ENCODE measurements at places on chromosomes 5 and 9.

GRCh38 chr9:79581388-79581787 is 9.6 kb downstream of the TLE4 start:
- no peak for DNase-seq

GRCh38 chr9:107446491-107446890 is 43.1 kb downstream of the KLF4 start:
- no peak for DNase-seq

DNA sequence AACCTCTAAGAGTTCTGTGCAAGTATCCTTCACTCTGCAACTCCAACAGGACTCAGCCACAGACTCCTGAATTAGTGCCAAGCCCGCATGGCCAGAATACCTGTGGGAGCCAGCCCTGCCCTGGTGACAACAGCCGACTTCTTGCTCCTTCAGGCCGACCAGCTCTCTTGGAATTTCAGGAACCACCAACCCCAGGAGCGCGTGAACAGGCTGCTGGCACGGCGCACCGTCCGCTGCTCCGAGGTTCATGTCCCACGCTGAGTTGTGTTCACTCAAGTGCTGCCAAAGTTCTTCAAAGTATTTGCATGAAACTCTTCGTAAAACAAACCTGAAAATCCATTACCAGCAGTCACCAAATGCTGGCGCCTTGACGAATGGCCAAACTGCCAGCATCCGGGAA is 232.8 kb downstream of the NR2F1-AS1 start:
- no peak for DNase-seq

DNA sequence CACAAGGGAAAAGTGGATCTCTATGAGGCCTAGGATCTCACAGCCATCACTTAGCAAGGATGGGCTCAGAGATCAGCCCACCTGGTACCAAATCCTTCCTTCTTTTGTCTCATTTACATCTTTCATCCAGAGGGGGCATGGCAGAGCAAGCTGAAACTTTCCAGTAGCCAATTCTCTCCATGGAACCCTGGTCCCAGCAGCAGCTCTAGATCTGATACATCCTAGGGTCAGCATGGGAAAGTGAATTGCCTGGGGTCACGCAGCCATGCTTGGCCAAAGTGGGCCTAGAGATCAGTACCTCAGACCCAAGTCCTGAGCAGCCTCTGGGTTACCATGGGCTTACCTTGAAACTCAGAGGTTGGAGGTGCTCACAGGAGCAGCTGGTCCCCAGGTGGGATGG is 170.5 kb downstream of the GABBR2 start:
- no peak for DNase-seq

GRCh38 chr9:11142965-11143738 is 530.4 kb upstream of the PTPRD start:
- DNase-seq = no peak

GRCh38 chr5:96703384-96703920 is 41.3 kb downstream of the CAST start:
- DNase-seq = peak; percentile 77

DNA sequence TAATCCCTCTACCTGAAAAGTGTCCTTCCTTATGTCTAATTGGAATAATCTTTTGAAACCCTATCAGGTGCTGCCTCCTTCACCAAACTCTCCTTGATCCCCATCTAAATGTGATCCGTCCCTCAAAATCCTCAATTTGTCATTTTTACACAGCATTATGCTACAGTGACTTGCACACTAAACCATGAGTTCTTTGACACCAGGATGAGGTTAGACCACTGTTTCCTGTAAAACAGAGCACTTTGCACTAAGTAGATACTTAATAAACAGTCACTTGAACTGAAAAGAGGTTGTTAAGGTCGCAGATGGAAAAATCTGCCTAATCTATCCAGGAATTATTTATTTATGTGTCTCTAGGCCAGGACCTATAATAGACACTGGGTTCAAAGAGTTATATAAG is 44.2 kb upstream of the TLX3 start:
- DNase-seq = no peak

DNA sequence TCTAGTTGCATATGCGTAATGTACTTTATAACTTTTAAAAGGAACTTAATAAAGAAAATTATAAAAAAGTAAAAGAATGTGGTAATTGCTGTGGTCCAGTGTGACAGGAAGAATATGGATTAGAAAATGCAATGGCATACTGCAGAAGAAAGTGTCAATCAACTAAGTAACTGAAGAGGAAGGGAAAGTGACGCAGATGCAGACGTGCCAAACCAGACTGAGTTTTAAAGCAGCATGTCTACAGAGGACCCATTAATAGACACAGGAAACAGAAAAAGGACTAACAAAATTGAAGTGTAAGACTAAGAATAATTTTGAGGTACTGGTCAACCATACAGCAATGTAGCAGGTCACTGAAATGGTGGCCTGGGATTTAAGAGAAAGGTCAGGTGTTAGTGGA is 73.3 kb downstream of the DPYSL3 start:
- DNase-seq = no peak

DNA sequence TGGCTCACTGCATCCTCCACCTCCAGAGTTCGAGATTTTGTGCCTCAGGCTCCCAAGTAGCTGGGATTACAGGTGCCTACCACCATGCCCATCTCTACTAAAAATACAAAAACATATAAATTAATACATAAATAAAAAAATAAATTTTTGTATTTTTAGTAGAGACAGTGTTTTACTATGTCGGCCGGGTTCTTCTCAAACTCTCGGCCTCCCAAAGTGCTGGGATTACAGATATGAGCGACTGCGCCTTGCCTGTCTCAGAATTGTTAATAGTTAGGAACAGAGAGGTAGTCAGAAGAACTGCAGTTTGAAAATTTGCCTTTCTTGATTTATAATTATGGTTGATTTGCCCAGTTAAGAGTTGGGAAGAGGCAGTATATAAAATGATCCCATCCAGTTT is 2.8 kb downstream of the ATP6V1G1 start:
- DNase-seq = no peak

- no peak for DNase-seq
Observed at GRCh38 chr5:126488443-126489065, 65.3 kb downstream of the GRAMD2B start.

- DNase-seq = no peak
Observed at GRCh38 chr9:135602789-135603481, 36.4 kb downstream of the GLT6D1 start.
